ENCODE measurements at places on chromosomes 16 and 17.

DNA sequence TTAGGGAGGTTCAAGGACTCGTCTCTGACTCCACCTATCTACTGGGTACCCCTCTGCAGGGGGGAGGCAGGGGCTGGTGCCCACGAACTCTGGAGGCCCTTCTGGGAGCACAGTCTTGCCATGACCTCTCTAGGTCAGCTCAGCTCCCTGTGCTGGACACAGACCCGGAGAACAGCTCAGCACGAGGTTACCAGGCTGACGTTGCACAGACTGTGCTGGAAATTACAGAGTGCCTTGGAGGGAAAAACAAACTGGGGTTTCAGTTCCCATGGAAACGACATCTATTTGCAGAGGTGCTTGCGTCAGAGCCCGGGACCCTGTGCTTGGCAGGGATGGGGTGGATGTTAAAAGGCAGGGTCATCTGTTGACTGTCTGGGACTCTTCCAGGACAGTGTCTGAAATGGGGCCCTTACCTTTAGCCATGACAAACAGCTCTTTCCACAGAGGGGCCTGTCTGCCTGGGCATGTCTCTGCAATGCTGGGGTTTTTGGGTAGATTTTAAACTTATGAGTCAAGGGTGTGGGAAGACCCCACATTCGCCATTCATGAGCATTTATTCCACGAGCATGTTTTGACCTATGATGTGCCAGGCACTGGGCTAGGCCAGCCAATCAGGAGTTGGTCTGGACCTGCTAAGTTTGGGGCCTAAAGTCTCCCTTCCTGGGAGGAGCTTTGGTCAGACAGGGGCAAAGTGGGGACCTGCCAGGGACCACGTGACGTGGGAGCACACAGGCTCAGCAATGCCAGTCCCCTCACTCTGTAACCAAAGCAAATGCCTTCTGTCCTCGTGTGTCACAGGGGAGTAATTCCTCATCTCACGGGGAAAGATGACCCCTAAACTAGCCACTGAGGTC is 22.5 kb downstream of the CCR7 start:
- no peak for DNase-seq

- no peak for DNase-seq
These were observed 539 bp upstream of the CKLF start for GRCh38 chr16:66551788-66552285.

DNA sequence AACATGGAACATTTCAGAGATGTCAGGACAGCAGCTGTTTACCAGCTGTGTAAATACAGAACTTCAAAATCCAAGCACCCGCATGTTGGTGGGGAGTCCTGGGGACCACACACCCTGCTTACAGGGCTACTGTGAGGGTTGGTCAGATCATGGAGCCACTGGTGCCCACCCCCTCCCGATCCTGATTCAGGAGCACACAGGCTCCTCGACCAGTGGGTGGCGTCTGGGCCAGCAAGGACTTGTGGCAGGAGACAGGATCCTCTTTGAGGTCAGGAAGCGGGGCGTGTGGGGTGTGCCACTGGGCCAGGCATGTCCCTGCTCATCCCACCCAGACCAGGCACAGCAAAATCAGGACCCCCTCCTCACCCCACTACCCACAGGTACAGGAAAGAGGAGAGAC is 83.6 kb downstream of the SDK2 start:
- DNase-seq = no peak

GRCh38 chr17:55533608-55534007 is 22.4 kb upstream of the SMIM36 start:
- DNase-seq = no peak

- no peak for DNase-seq
These were observed 410.8 kb upstream of the EEF2KMT start for GRCh38 chr16:5508371-5508770.

DNA sequence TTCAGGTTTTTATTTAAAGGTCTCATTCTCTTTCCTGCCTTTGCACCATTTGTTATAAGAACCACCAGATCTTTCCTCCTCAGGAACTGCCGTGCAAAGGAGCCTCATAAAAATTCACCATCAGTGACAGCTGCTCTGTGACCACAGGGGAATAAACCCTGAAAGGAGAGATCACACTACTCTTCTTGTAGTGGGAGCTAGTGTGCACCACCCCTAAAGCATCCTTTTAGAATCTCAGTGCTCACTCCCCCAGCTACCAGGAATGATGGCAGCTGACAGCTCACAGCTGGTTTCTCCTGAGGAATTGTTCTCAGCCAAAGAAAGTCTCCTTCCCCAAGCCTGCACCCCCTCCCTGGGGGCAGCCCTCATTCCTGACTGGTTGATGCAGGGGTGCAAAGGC is 18.7 kb downstream of the VAT1L start:
- no peak for DNase-seq

DNA sequence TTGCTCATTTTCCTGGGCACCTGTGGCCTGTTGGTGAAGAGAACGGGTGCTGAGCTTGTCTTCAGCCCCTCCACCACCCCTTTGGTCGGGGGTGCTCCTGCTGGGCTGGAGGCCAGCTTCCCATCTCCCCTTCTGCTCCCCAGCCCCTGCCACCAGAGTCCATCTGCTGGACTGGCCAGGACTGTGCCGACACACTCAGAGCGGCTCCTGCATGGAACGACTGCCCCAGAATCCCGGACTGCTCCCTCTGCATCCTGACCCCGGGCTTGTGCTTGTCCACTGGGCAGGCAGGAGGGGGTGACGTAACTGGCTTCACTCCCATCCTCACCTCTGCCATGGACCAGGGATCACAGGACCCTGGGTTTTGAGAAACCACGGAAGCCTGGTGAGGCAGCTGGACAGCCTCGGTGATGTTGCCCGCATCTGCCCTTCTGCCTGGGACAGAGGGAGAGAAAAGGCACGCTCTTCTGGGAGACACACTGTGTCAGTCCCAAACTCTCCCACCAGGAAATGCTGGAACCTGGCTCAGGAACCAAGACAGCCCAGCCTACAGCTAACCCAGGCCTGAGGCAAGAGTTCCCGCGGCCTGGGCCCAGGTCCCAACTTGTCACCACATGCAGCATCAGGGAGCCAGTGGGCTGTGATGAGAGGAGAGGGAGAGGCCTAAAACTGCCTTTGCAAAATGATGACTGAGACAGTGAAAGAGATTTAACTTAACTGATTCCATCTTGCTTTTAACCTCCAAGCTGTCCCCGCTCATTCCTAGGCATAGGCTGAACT is 16.1 kb upstream of the GSDMA start:
- no peak for DNase-seq

DNA sequence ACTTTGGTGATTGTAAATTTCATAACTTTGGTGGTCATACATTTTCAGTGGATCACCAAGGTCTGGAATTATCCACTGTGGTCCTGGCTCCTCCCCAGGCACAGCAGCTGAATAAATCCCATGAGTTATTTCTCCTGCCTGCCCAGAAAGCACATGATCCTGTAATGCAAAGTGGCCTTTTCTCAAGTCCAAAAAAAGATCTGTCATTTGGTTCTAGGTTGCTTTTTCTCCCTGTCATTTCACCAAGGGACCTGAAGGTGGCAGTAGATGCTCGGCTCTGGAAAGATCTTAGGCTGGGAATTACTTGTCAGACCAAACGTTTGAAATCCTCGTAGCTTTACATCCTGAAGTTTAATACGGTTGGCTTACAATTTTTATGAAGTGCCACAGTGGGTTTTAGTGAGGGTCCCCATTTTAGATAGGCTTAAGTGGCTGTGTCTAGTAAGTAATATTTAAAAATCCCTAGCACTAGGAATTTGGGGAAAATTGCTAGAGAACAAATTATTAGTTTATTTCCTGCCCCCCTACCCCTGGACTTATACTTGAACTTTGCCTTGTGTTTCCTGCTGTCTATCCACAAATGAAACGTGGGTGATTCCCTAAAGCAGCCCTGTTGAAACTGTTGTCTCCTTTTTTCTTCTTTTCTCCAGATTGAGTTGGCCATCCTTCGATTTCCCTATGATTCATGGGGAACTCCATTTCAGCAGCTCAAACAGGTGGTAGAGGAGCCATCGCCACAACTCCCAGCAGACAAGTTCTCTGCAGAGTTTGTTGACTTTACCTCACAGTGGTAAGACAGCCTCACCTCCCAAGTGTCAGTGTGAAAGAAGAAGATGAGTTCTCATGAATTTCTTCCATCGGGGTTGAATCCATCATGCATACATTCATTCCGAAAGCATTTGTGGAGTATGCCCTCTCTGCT is 111.7 kb downstream of the MAP2K6 start:
- peak; percentile 34 for DNase-seq

- no peak for DNase-seq
These were observed 4.8 kb downstream of the IRX5 start for GRCh38 chr16:54935266-54935968.

DNA sequence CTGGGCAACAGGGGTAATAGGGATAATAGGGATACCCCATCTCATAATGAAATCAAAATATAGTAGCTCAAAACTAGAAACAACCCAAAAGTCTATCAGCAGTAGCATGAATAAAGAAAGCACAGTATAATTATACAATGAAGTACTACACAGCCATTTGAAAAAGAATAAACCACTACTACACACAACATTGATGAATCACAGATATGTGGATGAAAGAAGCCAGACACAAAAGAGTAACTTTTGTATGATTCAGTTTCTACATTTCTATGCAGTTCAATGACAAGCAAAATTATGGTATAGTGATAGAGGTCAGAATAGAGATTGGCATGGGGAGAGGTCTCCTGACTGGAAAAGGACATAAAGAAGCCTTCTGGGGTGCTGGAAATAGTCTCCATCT is 2.8 kb upstream of the HOXB13 start:
- DNase-seq = no peak

GRCh38 chr16:56211435-56211981 is 20.2 kb downstream of the GNAO1 start:
- DNase-seq = no peak

DNA sequence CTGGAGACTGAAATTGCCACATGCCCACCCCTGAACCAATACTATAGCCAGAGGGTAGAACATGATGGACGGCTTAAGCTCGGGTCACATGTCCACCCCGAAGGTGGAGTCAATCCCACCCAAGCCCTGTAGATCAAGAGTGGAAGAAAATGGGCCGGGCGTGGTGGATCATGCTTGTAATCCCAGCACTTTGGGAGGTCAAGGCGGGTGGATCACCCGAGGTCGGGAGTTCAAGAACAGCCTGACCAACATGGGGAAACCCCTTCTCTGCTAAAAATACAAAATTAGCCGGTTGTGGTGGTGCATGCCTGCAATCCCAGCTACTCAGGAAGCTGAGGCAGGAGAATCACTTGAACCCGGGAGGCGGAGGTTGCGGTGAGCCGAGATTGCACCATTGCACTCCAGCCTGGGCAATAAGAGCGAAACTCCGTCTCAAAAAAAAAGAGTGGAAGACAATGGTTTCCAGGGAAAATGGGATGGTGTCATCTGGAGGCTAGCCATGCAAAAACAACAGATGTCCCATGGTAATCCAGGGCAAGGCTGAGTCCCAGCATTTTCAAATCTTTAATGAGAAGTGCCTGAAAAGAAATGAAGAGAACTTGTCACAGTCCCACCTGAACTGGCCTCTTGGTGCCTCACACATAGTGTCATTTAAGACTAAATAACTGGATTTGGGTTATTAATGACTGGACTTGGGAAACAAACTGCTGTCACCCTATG is 30.1 kb downstream of the CD300LF start:
- no peak for DNase-seq

DNA sequence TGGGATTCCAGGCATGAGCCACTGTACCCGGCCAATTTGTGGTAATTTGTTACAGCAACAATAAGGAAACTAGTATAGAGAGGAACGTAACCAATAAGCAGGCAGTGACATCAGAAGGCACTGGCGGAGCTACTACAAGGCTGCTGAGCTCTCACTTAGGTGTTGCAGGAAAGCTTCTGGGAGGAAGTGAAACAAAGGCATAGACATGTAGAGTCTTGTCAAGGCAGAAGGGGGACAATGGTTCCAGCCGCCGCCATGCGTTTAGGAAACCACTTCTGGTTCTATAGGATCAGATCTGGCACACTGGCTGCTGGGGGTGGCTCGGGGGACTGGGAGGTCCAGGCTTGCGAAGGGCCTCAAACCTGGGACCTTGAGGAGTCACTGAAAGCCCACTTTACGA is 9.4 kb upstream of the CPSF4L start:
- peak; percentile 16 for DNase-seq

DNA sequence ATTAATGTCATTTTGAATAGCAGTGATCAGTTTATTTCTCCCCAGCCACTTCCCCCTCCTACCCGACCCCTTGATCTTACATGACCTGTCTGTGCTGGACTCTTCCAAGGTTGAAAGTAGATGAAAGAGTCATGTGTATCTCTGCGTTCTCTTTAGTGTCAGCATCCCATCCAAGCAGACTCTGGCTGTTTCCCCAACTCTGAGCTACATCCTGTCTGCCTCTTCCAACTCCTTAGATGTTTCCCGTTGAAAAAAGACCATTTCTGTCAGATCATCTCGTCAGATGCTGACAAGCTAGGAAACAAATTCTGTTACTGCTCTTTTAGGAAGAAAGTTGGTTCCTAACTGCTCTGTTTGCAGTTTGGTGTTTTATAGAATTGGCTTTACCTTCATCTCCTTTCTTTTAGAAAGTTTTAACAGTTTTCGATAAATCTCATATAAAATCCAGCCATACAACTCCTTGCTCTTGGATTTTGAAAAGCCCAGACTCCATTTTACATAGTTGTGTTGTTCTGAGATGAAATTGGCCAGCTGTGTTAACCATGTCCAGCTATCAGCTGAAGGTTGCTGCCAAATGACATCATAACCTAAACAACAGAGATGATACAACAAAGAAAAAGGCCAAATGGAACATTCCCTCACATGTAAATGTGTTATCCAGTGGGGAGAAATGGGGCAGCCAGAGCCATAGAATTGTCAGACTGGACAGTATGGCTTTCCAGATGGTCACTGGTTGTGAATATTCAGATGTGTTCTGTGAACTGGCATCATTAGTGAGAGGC is 43.5 kb downstream of the CYB561 start:
- DNase-seq = no peak

GRCh38 chr17:37553401-37553966 is 55.7 kb downstream of the SYNRG start:
- no peak for DNase-seq

DNA sequence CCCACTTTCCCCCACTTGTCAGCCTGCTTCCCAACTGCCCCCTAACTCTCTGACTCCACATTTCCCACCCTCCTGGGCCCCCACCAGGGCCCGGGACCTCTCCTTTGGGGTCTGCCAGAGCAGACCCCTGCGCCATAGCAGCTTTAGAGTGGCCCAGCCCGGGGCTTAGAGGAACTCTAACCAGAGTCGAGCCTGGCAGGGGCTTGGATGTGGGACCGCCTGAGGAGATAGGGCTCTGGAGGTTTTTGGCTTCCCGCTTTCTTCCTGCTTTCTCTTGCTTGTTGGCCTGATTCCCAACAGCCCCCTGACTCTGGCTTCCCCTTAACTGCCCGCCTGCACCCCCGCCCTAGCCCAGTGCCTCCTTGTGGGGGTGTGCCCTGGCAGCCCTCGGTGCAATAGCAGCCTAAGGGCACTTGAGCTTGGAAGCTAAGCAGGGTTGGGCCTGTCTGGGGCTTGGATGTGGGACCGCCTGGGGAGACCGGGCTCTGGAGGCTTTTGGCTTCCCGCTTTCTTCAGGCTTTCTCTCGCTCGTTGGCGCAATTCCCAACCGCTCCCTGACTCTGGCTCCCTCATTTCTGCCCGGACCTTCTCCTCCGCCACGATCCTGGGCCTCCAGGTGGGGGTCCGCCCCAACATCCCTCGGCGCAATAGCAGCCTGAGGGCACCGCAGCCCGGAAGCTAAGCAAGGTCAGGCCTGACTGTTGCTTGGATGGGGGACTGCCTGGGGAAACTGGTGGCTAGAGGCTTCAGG is 2292.0 kb downstream of the TP53TG3F start:
- no peak for DNase-seq

- DNase-seq = no peak
These were observed 113.8 kb upstream of the SMURF2 start for GRCh38 chr17:64775701-64776570.

- no peak for DNase-seq
These were observed 7.5 kb upstream of the NFATC2IP start for GRCh38 chr16:28943281-28943680.

- no peak for DNase-seq
These were observed 10.4 kb downstream of the CHD9NB start for GRCh38 chr16:53042235-53042701.
